ENCODE measurements at places on chromosomes 12 and 14.

DNA sequence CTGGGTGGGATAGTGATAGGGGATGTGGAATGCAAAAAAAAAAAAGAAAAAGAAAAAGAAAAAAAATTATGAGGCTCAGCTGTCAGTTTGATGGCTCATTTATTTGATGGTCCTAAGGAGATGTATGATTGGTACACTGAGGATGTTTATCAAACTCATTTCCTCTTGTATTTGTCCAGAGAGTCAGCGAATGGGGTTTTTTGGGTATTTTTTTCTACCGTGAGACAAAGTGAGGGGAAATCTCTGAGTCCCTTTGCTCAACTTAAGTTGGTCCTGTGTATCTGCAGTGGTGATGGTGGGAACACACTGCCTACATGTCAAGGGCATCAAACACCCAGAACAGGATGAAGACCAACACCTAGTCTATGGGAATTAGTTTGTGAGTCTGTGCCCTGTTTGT, 176.9 kb upstream of the HIF1A start:
- no peak for DNase-seq

DNA sequence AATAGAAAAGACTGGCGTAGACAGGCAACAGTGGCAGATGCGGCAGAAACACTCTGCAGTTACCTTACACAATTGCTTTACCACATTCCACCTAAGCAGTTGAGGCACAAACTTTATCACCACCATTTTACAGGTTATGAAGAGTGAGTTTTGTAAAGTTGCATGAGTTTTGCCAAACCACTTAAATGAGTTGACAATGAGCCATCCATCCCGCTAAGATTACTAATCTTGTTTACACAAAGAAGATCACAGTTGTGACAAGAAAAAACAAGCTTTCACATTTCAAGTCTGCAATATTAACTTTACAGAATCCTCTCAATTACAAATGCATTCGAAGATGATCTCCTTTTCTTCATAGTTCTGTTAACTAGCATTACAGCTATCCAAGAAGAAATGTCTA, 1.8 kb downstream of the TMCC3 start:
- no peak for DNase-seq

GRCh38 chr12:97520106-97520505, 57.5 kb downstream of the RMST start:
- DNase-seq = no peak

DNA sequence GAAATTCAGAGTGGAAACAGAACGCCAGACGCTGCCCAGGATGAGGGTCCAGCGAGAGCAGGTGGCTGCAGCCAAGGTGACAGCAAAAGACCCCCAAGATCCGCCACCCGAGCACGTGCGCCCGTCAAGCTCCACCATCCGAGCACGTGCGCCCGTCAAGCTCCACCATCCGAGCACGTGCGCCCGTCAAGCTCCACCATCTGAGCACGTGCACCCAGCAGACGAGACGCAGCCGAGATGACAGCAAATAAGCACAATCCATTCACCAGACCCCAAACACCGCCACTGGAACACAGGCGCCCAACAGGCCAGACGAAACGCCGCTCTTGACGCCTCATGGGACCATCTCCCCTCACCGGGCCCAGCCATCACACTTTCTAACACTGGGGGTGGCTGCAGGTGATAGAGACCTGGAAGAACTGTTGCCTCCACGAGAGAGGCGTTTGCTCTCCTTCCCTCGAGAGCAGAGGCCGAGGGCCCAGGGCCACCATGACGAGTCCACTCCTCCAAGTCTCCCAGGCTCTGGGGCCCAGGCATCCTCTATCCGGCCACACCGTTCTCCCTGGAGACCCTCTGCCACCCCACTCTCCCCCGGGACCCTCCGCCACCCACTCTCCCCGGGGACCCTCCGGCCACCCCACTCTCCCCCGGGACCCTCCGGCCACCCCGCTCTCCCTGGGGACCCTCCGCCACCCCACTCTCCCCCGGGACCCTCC, 62.1 kb upstream of the GALNT9 start:
- no peak for DNase-seq

DNA sequence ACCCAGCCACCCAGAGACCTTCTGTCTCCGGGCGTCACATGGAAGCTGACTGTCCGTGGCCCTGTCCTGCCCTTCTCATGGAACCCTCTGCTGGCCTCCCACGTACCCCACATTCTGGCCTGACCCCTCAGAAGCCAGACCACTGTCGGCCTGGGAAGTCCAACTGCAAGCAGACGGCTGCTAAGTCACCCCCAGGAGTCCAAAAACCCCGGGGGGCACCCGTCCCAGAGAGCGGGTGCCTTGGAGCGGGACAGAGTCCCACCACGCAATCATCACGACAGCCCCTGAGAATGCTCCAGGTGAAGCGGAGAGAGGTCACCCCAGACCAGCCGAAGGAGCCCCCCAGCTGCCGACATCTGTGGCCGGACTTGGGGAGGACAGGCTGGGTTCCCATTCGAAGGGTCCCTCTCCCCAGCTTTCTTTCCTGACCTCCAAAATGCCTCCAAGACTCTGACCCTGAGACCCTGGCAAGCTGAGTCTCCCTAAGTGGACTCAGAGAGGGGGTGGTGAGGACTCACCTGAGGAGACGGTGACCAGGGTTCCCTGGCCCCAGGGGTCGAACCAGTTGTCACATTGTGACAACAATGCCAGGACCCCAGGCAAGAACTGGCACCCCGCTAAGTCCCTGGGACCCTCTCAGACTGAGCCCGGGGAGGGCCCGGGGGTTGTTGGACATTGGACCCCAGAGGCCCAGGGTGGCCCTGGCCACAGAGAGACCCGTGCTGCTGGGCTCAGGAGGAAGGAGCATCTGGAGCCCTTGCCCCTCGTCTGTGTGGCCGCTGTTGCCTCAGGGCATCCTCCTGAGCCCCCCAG, 337.1 kb downstream of the TMEM121 start:
- DNase-seq = peak; percentile 8

DNA sequence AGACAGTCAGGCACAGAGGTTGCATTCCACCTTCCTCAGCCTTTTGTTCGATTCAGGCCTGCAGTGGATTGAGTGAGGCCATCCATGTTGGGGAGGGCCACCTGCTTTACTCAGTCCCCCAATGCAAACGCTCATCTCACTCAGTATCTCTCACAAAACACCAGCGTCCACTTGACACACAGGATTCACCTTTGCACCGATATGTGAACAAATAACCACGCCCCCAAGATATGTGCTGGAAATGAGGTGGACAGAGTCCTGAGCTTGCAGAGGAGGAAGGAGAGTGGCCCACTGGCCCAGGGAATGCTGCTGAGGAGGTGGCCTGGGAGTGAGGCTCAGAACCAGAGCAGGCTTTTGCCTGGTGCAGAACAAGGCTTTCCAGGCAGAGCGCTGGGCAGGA, 60.7 kb downstream of the DNAH10 start:
- no peak for DNase-seq

DNA sequence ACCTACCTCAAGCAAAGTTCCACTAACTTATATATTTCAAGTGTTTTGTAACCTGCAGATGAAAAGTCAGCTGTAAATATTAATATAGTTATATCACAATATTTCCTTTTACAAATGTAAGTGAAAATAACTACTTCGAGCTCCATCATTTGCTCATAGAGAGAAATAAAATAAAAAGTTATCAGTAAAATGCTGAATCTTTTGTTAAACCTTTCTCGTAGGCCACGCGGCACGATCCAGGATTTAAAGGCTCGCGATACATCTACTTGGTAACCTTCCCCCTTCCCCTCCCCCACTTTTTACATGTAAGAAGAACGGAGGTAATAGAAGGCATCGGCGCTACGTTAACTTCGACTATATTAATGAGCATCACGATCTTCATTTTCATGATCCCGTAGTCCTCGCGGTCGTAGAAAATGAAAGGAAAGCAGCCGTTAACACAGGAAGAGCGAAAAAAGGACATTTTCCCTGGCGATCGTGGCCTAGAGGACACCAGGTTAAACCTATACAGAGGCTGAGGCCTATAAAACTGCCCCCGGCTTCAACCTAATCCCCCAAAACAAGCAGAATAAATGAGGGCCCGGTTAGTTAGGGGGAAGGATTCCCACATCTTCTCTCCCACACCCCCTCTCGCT, 508 bp downstream of the HNRNPC start:
- DNase-seq = peak; percentile 35

DNA sequence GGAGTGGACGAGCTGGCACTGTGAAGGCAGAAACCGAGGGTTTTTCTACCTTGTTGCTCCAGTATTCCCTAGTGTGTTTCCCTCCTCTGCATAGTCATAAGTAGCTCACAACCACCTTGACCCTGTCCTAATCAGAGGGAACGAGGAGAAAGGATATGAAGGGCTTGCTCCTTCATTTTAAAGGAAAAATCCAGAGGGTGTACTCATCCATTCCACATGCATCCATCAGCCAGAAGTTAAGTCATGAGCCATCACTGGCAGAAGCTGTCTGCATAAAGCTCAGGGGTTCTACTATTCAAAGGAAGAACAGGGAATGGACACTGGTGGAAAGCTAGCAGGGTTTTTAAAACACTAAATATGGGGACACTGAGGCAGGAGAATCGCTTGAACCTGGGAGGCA, 84.3 kb upstream of the FOXN3 start:
- no peak for DNase-seq

DNA sequence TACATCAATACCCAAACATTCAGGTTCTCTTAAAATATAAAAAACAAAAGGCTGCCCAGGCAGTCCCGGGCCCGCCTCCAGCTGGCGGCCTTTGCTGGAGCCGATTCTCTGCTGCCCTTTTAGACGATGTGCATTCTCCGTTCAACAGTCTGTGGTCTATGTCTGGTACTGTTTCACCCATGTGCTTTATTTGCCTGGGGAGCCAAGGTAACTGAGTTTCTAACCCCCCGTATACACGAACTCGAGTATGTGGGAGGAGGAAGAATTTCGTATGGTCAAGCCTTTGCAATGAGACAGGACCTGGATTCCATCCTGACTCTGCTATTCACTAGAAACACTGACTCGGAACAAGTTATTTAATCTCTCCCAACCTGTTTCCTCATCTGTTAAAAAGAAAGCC, 54.1 kb upstream of the GPR68 start:
- DNase-seq = no peak

- no peak for DNase-seq
These were observed 27.7 kb upstream of the FBXO33 start for GRCh38 chr14:39459795-39460478.

DNA sequence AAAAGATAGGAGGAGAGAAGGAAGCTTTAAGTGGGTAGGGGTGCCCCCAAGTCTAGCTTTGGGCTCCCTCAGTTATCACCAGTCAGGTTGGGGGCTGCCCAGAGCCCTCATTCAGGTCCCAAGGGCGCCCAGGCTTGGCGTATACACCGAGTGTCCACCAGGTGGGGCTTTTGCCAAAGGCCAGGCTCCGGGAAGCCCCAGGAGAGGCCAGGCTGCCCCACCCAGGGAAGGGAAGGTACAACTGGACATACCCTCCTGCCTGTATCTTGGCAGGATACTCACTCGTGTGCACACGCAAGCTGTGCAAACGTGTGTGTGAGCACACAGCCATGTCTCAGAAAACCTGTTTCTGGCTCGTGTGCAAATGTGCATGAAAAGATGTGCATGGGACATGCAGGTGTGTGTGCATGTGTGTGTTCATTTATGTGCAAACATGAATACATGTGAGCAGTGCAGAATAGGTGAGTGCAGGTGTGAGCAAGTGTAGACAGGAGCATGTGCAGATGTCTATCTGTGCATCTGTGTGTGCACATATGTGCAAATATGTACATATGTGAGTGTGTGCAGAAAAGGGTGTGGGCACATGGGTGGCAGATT, 103.9 kb upstream of the MYL2 start:
- peak; percentile 53 for DNase-seq

- DNase-seq = peak; percentile 1
These were observed 376.0 kb downstream of the ALG10 start for GRCh38 chr12:34398366-34398705.

GRCh38 chr12:49909826-49910225, 6.1 kb upstream of the FAIM2 start:
- no peak for DNase-seq

DNA sequence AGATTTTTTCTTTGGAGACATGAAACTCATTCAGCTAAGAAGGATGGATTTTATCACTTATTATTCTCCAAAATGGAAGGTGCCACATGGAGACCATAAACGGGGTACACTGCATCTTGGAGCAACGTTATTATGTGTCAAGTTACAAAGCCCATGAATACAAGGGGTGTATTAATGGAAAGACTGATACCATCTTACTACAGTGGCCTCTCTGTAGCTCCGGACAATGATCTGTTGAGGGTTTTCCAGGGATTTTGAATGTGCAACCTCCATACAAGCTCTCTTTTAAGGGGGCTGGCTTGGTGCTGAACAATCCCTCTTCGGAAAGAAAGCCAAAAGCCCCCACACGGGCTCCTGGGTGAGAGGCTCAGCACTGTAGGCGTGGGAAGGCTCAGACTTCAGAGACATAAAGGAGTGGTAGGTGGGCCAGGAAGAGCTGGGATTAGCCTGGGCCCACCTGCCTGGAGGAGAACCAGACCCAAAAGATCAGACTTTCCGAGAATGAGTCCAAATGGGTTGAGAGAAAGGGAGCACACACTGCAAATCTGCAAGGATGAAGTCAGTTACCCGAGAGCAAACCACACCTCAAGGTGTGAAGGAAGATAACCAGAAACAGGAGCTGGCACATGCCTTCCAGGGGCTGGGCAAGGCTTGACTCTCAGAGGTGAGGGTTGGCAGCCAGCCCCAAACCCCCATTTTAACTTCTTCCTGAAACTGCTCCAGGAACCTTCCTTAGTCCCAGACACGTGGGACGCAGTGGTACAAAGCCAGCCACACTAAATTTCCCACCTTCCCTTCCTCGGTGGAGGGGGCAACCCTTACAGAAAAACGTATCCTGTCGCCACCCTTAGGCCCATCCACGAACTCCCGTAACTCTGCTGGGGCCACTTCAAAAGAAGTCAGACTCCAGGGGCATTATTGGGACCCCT, 1.5 kb downstream of the VPS37B start:
- DNase-seq = no peak

- no peak for DNase-seq
These were observed 151.7 kb downstream of the MON2 start for GRCh38 chr12:62618319-62618718.

GRCh38 chr14:51849097-51849496, 11.3 kb upstream of the GNG2 start:
- DNase-seq = peak; percentile 81
